Right cardiac atrium (tissue), 5 donors: ENCODE measurements at places on chromosomes 5 and 9.

DNA sequence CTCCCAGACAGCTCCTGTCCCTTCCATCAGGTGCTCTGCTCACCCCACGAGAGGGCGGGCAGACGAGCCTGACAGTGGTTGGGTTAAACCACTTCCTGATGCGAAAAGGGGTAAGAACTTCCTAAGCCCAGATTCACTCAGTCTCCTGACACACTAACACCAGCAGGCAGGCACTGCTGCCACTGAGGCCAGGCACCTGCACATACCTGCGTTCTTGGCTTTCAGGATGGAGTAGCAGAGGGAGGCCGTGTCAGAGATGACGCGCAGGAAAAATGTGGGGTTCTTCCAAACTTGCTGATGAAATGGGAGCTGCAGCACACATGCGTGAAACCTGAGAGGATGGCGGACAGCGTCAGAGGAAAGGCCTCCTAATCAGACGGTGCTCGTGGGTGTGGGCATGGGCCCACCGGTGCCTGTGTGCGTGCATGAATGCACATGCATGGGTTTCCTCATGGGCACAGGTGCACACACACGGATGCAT lies 29.9 kb downstream of the SLC6A18 start:
- DNase-seq = peak; percentile 34

DNA sequence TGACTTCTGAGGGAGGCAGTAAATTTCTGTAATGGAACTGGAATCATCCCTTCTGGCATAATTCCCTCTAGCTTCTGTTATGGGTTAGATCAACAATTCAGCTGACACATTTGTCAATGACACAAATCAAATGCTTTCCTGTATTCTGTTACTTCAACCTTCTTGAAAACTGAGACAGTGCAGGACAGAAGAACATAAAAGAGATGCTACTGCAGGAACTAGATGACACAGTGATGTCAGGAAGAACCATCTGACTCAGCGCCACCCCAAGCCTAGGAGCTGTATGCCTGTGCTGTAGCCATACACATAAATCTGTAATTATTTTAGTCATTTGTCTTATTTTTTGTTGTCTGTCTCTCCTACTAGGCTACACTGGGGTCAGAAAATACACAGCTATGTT lies 18.2 kb upstream of the CEP120 start:
- DNase-seq = no peak

GRCh38 chr5:56080375-56081052 lies 85.8 kb upstream of the IL6ST start:
- DNase-seq = no peak

GRCh38 chr5:122985954-122986721 lies 50.4 kb downstream of the PPIC start:
- no peak for DNase-seq

- peak; percentile 61 for DNase-seq
These were observed 21.3 kb downstream of the NREP start for GRCh38 chr5:111735583-111736270.

- no peak for DNase-seq
These were observed 13.4 kb upstream of the FBN2 start for GRCh38 chr5:128551476-128551875.

GRCh38 chr9:136562746-136563495 lies 17.1 kb upstream of the NOTCH1 start:
- DNase-seq = no peak

DNA sequence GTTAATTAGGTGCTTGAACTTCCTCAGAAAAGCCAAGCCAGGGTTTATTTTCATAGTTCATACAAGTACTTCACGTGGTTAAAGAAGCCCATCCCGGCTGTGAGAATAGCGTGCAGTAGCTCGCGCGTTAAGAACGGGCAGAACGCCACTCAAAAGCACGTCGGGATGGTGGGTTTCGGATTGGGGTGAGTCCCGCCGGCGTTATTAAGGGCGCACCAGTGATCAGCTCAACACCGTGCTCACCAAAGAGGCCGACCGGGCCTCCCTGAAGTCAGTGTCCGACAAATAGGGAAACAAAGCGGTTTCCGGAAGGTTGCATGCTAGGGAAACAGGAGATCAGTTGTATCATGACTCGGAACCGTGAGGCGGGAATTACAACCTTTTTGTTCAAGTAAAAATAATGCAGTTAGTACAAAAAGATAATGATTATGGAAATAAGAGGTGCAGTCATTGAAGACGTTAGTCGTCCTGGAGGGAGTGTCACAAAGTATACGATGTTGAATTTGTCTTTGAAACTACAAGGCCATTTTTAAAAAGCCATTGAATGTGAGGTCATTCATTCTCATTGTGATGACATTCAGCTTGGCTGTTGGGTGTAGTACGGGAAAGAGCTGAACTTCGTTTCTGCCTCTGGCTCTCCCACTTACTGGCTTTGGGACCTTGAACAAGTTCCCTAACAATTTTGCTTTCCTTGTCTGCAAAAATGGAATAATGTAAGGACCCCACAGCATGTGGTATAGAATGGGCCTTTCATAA lies 992 bp downstream of the SETD9 start:
- DNase-seq = peak; percentile 79
